ENCODE measurements at places on chromosomes 11 and 22.

DNA sequence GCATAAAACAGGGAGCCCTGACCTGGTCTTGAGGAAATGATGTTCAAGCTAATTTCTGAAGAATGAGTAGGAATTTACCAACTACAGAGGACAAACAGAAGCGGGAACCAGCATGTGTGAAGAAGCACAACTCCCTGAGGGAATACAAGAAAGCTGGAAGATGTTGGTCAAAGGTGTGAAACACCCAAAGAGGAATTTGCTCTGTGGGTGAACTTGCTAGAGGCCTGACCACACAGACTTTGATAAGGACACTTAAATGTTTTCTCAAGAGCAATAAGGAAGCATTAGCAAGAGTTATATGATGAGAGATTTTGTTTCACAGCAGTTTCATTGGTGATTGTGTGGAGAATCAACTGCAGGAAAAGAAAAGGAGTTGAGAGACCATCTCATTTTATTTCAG is 17.6 kb downstream of the SLC5A12 start:
- no peak for DNase-seq

DNA sequence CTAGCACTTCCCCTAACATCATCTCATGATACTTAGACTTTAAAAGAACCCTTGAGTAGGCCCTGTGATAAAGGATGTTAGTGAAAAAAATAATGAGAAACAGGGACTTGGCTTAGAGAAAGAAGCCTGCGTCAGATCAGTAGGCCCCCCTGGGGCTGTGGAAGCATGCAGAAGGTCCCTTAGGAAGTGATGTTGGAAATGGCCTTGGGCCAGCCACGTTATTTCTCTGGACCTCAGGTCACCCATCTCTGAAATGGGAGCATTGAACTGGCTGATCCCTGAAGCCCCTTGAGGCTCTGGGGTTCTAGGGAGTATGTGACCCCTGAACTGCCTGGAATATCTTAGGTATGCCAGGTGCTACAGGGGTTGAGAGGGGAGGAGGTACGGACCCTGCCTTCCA is 40.2 kb downstream of the MCM5 start:
- no peak for DNase-seq

- no peak for DNase-seq
These were observed 3.9 kb upstream of the ABCG4 start for GRCh38 chr11:119144825-119145486.

DNA sequence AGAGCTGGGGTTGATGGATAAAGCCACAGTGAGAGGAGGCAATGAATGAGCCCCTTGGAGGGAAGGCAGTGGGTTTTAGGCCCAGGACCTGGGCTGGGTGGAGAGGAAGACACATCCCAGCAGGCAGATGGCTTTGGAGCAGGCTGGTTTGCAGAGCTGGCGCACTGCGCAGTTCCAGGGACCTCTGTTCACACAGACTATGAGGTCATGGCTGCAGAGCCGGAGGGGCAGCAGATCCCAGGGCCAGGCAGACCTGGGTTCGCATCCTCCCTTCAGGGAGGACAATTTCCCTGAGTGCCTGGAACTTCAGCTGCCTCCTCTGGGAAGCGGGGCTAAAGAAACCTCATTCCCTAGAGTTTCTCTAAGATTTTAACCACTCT is 28.2 kb upstream of the DGKZ start:
- no peak for DNase-seq

GRCh38 chr11:94662065-94662779 is 95.1 kb downstream of the PIWIL4 start:
- DNase-seq: no peak

DNA sequence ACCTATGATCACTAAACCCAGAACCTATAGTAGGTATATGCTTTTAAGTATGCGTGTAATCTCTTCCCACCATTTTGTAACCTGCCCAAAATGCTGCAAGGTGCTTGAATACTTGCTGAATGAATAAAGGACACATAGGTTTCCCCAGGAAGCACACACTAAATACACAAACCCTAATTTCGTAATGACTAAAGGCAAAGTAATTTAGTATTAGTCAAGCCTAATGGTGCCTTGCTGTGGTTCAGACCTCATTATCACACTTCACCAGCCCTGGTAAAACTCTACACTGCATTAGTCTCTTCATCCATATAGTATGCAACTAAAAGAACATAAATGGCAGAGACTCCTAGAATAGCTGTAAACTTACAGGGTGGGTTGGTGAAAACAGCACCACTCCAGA is 289.0 kb upstream of the PITPNB start:
- no peak for DNase-seq

Data from stimulated activated CD8-positive, alpha-beta memory T cell treated with anti-CD3 and anti-CD28 coated beads, Interleukin-15, amount 100 ng/mL, for 48 hours (primary cell).